ENCODE measurements at places on chromosomes 3 and 15.

- DNase-seq, result no peak
Measured at GRCh38 chr3:186217820-186218164, 108.9 kb upstream of the ETV5 start.

GRCh38 chr15:49901321-49901720 lies 217.7 kb downstream of the ATP8B4 start:
- no peak for DNase-seq

DNA sequence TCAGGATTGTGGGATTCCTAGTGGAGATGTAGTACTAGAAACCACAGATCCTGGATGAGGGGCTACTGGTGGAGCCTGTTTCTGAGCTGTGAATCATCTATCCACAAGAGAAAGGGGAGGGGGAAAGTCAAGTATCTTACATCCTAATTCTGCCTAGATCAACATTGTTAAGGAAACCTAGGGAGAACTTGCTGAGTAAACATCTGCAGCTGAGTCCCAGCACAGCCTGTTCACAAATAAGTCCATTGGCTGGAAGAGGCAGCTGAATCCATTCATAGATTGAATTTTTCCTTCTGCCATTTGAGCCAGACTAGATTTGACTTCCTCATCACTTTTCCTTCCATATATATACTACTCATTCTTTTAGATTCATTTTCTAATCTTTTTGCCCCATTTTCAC lies 460.5 kb downstream of the TUSC7 start:
- DNase-seq, result peak; percentile 10

GRCh38 chr3:89654031-89654430 lies 546.6 kb downstream of the EPHA3 start:
- DNase-seq, result no peak

DNA sequence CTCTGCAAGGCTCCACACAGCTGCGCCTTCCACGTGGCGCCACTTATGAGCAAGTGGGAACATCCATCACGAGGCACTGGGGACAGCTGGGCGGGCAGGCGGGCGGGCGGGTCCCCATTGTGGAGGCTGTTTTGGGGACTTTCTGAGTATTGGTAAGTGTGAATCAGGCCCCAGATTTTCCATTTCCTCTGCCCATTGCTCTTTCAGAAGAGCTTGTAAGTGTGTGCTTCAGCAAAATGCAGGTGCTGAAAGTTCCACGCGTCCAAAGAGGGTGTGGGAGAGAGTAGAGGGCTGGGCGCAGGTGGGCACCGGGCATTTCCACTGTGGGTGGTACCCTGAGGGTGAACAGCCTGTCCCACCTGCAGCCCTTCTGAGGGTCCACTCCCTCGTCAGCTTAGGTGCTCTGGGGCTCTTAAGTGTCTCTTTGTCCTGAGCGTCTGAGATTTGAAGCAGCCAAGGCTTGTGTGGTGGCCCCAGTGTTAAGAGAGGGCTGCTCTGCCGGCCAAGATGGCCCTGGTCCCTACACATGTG lies 177.1 kb downstream of the RPLP1 start:
- DNase-seq, result no peak

- DNase-seq, result no peak
Measured at GRCh38 chr3:73695841-73696240, 71.1 kb upstream of the PDZRN3 start.

DNA sequence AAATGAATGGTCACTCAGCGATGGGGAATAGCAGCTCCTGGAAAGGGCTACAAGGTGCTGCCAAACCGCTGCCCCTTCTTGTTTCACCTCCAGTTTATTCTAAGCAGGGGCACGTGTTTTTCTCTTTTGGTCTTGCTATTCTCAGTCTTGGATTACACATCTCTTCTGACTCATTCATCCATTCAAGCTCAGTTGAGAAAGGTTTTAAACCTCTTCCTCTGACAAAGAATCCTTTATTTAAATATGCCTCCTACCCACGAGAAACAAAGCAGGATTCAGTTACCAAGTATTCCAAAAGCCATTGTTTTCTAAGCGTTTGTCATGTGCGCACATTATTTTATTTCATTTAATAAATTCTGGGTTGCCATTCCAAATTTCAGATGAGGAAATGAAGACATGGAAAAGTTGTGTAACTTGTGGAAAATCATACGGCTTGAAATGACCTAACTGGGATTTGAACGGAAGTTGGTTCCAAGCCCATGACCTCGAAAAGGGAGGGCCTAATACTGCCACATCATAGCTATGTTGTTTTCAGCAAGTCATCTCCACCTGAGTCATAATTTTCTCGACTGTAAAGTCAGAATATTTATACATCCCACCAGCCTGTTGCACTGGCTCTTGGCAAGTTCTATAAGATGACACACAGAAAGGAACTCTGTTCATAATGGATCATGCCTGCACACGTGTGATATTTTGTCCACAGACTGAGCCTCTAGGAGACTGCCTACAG lies 292.0 kb upstream of the SLCO3A1 start:
- DNase-seq, result no peak

DNA sequence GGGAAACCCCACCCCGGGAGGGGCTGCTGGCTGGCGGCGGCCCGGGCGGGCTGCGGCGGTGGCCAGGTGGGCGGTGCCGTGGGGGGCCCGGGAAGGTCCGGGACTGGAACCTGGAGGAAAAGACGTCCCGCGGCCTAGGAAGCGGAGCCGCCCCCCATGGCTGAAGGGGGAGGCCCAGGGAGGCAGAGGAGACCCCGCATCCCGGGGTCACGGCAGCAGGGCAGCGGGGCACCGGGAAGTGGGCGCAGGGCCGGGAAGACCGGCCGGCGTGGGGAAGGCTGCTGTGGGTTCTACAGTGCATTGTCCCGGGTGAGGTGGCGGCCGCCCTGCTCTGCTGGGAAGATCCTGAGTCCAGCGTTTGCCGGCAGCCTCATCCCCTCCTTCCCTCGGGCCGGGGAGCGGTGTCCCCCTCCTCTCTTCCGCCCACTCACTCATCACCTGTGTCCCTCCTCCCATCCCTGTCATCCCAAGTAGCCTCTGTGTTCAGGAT lies 525 bp upstream of the FSTL1 start:
- peak; percentile 29 for DNase-seq

DNA sequence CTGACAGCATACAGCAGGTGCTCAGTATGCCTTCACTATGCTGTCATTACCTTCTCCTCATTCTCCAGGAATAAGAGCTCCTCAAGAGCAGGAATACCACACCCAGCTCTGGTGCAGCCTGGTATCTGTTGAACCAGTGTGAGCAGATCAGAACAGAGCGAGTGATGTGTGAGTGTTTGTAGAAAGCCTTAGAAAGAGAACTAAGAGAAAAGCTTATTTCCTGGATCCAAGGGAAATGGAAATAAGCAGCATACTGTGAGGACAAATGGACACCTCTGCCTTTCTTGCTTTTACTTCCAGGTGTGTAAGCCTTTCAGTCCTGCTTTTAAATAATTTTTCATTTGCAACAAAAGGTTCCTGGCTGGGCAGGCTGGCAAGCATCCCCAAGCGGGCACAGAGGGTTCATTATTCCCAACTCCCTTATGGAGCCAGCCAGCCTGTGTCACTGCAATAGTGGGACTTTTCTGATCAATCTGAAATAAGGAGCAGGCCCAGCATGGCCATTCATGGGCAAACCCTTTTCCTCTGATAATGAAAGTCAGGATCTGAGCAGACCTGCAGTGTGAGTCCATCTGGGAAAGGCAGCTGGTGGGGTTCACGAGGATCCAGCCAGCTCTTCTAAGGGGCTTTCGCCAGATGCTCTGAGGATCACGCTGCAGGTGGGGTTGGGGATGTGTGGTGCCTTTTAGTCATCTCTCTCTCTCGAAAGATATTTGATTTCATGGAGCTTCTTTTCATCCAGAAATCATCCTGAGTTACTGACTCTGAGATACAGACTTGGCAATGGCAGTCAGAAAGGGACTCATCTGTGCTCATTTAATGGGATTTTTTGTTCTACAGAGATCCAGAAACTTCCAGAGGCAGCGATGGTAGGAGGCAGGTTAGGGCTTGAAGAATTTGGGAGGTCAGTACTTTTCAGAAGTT lies 594.9 kb upstream of the CFAP20DC start:
- DNase-seq, result no peak

DNA sequence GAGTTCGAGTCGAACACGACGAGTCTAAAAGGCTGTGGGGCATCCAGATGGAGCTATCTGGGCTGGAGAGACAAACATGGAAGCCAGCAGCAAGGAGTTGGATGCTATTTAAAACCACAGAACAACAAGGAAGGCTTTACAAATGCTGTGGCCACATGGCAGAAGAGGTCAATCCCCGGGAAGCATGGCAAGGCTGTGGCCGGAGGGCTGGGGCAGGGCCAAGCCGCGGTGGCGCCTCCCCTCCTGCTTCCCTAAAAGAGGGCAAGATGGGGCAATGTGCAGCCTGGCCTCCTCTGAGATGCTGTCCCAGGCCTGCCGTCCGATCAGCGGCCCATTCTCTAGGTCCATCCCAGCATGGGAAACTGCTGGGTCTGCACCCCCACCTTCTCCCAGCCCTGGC lies 139.1 kb downstream of the SRGAP3 start:
- no peak for DNase-seq

- no peak for DNase-seq
Measured at GRCh38 chr3:178140531-178141304, 395.5 kb upstream of the KCNMB2 start.

- DNase-seq, result no peak
Measured at GRCh38 chr3:37795431-37796061, 66.1 kb upstream of the CTDSPL start.

GRCh38 chr3:132509096-132509495 lies 88.0 kb upstream of the ACKR4 start:
- no peak for DNase-seq

DNA sequence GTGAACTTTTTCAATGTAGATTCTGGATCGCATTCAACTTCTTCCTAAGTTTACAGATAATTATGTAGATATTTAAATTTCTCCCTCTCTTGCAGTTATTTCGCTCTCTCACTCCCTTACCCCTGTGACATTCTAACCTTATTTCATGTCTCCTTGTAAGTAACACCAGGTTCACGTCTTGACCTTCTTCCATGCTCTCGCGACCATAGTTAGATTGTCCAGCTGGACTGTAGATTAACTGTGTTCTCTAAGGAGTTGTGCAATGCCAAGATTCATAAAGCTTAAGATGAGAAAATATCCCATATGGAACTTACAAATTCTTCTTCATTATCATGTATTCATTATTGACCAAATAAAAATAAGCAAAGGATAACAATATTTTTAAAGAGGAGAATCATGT lies 430.5 kb downstream of the GABRG3 start:
- DNase-seq, result no peak

GRCh38 chr3:2741516-2741915 lies 368.7 kb downstream of the IL5RA start:
- no peak for DNase-seq

GRCh38 chr15:62153228-62153627 lies 11.9 kb downstream of the C2CD4B start:
- DNase-seq, result no peak

DNA sequence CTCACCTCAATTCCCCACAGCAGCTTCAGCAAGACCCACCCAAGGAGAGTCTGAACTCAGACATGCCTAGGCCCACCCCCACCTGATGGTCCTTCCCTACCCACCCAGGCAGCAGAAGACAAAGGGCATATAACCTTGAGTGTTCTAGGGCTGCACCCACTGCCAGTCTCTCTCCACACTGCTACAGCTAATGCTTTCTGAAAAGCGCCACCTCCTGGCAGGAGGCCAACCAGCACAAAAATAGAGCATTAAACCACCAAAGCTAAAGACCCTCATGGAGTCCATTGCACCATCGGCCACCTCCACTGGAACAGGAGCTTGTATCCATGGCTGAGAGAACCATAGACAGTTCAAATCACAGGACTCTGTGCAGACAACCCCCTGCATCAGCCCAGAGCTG lies 11.3 kb upstream of the RPL39L start:
- DNase-seq, result no peak

DNA sequence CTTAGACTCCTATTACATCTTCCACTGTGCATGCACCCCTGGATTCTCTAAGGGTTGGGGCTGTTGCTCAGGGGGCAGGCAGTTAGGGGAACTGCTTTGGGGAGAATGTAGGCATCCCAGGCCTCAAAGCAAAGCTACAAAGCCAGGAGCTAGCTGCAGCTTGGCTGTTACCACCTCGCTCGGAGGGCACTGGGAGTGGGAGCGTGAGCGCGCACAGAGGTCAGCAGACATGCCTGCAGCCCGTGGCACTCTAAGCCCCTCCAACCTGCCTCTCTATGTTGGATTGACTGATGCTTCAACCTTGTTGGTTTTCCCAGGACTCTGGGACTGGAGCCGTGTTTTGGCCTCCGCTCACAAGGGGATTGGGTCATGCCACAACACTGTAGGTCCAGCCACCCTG lies 69.8 kb downstream of the CPN2 start:
- DNase-seq, result no peak

- DNase-seq, result no peak
Measured at GRCh38 chr3:56954125-56954524, 106.3 kb upstream of the SPATA12 start.

- DNase-seq, result no peak
Measured at GRCh38 chr15:40902605-40903561, 8.6 kb downstream of the VPS18 start.

DNA sequence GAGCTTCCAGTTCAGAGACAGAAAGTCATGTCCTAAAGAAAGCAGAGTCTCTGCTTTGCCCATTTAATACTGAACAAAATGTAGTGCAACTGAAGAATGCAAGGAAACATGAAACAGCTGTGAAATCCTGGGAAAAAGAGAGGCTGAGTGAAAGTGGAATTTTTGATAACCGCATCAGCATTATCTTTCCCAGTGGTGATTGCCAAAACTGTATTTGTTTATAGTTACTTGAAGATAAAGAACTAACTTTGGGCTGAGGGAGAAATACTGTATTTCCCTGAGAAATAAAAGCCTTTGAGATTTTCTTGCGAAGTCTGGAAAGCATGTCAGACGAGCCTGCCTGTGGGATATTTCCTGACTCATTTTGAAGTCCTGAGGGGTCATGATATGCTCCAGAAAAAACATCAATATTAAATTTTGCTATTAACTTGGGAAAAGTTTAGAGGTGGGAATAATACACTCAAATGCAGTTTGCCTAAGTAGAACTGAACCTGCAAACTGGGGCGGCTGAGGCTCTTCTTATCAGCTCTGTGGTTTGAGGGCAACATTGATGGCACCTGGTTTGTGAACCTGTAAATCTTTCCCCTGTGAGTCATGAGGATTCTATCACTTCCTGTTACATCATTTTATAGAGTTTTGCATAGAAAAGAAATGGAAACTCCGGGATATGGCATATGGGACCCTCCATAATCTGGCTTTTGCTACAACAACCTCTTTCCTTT lies 855.3 kb downstream of the MCTP2 start:
- no peak for DNase-seq

DNA sequence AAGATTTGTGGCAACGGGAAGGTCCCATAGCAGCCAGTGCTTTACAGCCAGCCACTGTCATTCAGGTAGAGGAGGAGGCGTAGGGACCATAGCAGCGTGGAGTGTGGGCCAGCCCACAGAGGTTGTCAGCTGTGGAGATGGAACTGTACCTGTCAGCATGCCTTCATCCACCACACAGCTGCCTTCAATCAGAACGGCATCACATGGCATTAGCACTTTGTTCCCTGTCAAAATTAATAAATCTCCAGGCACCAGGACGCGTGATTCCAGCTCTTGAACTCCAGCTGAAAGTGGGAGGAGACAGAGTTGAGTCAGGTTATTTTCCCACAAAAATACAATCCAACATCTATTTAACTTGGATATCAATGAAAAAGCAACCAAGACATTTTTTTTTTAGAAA lies 84.0 kb downstream of the ATP13A4 start:
- DNase-seq, result no peak

All from prostate gland (tissue), 2 donors.